T47D (cell line): ENCODE measurements at places on chromosomes 5 and 9.
A peak's percentile ranks its signal among the peaks of the same experiment; 100 is the strongest.

DNA sequence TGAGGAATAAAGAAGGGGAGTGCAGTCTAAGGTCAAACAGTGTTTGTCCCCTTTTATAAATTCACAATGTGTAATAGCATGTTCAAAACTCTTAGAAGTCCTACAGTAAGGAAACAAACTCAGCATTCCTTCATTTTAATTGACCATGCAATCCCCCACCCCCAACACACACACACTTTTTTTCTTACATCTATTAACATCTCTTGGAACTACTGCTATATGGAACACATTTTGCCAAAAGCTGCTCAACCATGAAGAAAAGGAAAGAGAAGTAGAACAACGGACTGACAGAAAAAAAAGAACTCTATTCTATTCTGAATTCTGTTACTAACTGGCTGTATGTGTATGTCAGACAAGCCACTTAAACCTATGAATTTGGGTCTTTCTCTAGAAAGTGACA, 2.8 kb upstream of the CTNNAL1 start:
- DNase-seq = no peak

- DNase-seq = peak; percentile 65
Measured at GRCh38 chr9:87662808-87663528, 63.0 kb upstream of the CTSL start.

- no peak for DNase-seq
Measured at GRCh38 chr5:126385524-126386502, 37.4 kb upstream of the GRAMD2B start.

- no peak for DNase-seq
Measured at GRCh38 chr9:34386656-34387055, 10.0 kb upstream of the MYORG start.

DNA sequence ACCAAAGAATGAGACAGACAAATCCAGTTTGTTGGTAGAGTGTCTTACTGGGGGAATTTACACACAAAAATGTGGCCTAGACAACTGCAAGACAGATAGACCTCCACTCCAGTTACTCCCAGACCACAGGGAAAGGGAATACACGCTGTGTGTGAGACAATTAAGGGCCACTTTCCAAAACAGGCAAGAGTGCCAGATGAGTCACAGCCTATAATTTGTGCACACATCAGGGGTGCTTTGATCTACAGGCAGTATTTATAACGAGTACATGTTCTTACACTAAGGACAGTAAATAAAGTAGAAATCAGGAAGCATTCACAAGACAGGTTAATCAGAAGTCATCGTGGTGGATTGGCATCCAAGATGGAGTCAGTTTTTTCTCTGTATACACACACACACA, 114.8 kb downstream of the ZNF622 start:
- no peak for DNase-seq

DNA sequence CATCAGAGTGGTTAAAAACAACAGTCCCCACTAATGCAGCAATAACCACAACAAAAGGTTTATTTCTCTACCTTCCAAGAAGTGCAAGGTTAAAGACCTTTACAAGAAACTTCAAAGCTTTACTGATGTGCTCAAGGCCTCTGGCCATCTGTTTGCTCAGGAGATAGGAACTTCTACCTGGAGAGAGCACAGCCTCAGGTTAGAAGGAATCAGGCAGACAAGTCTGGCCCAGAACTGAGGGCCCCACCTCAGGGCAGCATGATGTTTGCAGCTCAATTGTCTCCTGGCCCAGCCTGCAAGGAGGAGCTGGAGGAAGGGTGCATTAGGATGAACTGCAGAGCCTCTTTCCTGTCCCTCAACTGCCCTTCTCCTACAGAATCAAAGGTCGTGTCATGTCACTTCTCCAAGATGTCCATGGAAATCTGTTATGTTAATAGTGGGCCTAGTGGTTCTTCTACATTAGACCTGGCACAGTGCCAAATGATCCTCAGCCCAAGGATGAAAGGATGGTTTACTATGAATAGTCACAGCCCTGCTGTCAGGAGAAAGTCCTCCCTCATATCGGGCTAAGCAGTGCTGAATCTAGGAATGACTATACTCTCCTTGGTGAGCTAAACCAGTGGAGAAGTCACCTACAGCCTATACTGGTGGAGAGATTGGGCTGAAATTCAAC, 98.9 kb upstream of the NTRK2 start:
- no peak for DNase-seq

DNA sequence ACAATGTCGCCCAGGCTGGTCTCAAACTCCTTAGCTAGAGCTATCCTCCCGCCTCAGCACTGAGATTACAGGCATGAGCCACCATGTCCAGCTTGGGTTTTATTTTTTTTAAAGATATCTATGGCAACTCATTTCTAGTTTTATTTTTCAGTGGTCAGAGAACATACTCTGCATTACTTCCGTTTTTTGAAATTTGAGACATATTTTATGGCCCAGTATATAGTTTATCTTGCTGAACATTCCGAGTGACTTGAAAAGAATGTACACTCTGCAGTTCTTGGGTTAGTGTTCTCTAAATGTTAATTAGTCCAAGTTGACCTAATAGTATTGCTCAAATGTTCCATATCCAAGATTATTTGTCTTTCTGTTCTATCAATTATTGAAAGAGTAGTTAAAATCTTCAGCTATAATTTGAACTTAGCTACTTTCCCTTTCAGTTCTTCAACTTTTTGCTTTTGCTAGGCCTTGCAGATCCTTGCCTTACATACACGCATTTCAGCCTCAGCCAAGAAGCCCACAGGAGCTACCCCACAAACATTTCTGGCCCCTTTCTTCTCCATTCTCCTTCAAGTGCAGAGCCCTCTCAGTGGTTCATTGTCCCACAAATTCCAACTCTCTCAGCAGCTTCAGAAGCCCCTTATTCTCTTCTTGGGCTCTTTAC, 22.3 kb upstream of the SNAPC3 start:
- no peak for DNase-seq

GRCh38 chr9:91809581-91810285, 140.3 kb downstream of the ROR2 start:
- DNase-seq = no peak

- DNase-seq = no peak
Measured at GRCh38 chr9:109856785-109857184, 76.8 kb downstream of the PALM2AKAP2 start.

GRCh38 chr9:116673375-116673774, 13.7 kb upstream of the TRIM32 start:
- no peak for DNase-seq

GRCh38 chr5:179304871-179305270, 40.4 kb downstream of the ADAMTS2 start:
- no peak for DNase-seq

DNA sequence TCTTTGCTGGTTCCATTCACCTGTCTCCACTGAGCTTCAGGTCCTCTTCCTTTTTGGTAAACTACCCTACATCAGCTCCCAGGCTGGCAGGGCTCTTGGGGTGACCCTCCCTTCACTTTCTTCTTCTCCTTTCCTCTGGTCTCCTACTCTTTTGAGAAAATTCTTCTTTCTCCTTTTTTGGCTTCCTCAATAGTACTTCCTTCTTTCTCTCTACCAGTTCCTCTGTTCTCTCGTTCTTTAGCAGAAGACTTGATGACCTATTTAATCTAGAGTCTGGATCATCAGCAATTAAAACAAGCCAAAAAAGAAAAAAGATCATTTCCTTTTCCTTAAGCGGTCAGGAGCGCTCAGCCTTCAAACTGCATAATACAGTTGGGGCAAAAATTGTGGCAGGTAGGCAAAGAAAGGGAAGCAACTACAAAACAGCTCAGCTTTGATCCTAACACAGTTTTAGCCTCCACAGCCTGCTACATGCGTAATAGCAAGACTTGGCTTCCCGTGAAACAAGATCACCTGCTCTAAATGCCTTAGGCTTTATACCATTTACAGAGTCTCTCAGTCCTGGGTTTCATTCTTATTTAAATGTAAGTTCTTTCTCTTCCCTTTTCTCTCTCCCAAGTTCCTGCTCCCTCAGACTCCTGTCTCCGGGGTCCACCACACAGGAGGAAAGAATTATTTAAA, 14.0 kb upstream of the GSN start:
- DNase-seq = no peak

DNA sequence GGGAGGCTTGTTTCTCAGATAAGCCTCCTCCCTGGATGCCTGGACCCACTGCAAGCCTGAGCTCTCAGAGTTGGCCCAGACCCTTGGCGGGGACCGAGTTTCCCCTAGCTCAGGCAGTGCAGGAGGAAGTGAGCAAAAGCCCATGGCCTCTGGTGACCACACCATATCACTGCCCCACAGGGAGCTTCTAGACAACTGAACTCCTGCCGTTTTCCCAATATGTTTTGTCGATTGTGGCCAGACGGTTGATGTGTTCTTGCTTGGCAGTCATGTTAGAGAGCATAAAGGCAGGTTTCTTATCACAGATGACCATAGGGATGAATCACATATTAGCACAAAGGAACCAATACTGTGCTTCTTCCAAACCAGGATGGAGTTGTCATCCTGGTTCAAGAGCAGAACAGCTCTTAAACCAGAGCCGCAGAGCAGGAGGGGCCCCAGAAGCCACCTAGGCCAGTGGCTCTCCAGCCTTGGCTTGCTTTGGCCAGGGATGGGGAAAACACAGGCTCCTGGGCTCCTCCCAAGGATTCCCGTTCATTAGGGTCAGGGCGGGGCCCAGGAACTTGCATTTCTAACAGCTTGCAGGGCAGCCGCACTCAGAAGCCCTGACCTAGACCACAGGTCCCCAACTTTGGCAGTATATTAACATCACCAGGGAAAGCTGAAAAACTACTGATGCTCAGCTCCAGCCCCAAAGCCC, 113.1 kb upstream of the TBC1D2 start:
- DNase-seq = no peak

- no peak for DNase-seq
Measured at GRCh38 chr5:145872486-145872885, 328 bp downstream of the GRXCR2 start.

- no peak for DNase-seq
Measured at GRCh38 chr9:131598121-131598520, 52.8 kb downstream of the PRRT1B start.

DNA sequence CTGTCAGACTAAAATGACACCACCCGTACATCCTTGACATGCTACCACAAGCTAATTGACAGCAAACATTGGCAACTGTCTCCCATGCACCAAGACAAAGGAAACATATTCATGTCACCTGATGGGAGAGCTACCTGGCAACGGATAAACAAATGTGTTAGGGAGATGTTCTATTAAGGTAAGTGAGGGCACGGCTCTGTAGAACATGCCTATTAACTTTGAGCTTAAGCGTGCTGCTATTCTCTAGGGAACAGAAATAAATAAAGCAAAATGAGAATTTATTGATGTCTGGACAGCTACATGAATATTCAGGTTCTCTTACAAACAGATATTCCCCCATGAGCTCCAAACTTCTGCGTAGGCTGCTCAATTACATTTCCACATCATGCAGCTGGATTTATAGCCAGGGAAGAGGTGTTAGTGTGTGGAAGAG, 361.4 kb upstream of the RFX3 start:
- no peak for DNase-seq

- no peak for DNase-seq
Measured at GRCh38 chr5:123094237-123094918, 5.3 kb downstream of the PRDM6 start.

DNA sequence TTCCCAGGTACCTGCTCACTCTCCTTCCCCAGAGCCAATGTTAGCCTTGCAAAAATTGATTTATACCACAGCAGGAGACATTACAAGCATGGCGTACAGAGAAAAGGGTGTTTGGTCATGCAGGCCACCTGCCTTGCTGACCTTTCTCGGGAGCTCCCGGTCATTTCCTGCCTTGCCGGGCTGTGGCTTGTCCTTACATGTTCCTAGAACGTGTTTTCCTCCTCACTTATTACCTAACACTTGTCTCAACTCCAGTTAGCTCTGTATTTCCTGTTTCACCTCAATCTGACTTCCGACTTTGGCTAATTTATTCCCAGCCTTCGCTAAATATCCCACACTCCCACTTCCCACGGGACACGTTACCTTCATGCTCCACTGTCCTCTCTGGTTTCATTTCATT, 282.5 kb downstream of the ICE1 start:
- no peak for DNase-seq

- no peak for DNase-seq
Measured at GRCh38 chr9:109319626-109320241, 1.1 kb downstream of the EPB41L4B start.

DNA sequence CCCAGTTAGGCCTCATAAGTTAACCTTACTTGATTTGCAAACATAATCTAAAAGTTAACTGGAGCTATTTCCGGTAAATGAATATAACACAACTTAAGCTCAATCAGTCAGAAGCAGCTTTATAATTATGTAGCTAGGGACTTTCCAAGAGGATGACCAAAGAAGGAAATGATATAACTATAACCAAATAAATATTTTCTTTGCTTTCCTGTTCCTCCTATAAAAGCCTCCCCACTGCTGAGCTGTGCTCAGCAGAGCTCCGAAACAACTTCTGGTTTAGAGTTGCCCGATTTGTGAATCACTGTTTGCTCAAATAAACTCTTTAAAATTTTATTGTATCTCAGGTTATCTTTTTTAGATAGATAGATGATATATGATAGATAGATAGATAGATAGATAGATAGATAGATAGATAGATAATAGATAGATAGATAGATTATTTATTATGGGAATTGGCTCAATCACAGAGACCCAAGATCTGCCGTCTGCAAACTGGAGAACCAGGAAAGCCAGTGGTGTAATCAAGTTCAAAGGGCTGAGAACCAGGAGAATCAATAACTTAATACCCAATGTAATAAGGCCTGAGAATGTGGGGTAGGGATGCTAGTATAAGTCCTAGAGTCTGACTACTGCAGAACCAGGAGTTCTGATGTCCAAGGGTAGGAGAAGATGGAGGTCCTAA, 19.3 kb upstream of the TMEM161B start:
- no peak for DNase-seq

GRCh38 chr9:96031916-96032534, 156.5 kb downstream of the ERCC6L2 start:
- no peak for DNase-seq

- no peak for DNase-seq
Measured at GRCh38 chr5:83527221-83527620, 55.7 kb downstream of the VCAN start.

DNA sequence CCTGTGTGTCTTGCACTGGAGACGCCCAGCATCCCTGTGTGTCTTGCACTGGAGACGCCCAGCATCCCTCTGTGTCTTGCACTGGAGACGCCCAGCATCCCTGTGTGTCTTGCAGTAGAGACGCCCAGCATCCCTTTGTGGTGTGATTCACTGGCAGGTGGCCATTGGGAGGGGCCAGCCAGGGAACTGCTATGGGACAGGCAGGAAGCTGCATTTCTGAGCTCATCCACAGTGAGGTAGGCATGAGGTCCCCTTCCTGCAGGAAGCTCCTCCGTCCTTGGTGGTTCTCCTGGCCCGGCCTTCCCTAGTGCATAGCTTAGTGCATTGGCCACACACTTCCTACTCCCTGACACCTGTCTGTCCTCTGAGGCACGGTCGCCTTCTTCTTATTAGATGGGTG, 43.5 kb downstream of the IRX1 start:
- no peak for DNase-seq

GRCh38 chr9:114539701-114540380, 34.6 kb upstream of the WHRN start:
- DNase-seq = no peak

GRCh38 chr5:119171686-119172085, 100.8 kb downstream of the DMXL1 start:
- no peak for DNase-seq
